Activated CD4-positive, alpha-beta T cell treated with anti-CD3 and anti-CD28 coated beads, Interleukin-2, Interleukin-4, amounts not matched to agents 100 ng/mL and 50 ng/mL, durations not matched to agents 16 hours and 8 hours (primary cell): ENCODE measurements at places on chromosomes 6 and 20.

GRCh38 chr20:8562356-8562755 lies 430.3 kb downstream of the PLCB1 start:
- no peak for DNase-seq

DNA sequence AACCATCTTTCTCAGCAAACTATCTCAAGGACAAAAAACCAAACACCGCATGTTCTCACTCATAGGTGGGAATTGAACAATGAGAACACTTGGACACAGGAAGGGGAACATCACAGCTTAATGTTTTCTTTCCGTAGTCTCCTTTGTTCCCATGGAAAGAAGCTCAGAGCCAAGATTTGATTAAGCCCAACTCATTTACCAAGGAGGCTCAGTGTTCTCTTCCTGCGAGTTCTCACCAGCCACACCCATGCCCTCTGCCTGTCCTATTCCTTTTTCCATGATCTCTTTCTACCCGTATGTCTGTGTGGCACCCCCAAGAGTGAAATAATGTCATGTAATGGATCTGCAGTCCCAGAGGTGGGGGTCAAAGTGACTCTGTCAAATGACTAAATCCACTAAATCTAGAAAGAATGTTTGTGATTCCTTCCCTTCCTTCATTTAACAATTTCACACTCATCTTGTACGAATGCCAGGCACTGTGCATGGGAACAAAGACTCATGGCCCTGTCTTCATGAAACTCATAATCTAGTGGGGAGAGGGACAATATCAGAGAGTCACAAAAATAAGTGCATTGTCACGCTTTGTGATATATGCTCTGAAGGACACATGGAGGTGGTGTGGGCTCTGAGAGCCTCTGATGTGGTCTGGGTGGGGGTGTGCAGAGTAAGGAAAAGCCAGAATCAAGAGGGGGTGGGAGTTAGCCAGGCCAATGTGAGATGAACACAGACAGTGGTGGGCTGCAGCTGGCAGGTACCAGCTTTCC lies 292.1 kb downstream of the CDC5L start:
- no peak for DNase-seq

- DNase-seq, result no peak
Observed at GRCh38 chr20:44038681-44039123, 124.0 kb downstream of the TOX2 start.

GRCh38 chr20:47019121-47019824 lies 124.6 kb downstream of the EYA2 start:
- DNase-seq, result no peak

- DNase-seq, result no peak
Observed at GRCh38 chr6:125307150-125307838, 5.5 kb upstream of the HDDC2 start.

DNA sequence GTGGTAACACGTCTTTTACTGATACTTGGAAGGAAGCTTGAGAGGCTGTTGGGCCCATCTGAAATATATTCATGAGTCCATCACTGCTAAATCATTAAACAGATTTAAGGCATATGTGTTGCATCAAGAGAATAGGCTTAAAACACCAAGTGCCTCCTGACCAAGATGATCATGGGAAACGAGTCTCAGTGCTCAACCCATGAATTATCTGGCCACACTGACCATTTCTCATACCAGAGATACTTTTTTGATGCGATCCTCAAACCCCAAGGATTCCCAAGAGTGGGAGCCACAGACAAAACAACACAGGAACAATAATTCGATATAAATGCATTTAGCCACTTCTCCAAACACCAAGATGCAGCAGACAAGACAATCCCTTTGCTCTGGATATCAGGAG lies 17.2 kb downstream of the HEY2 start:
- no peak for DNase-seq

GRCh38 chr20:15767999-15768741 lies 805.1 kb downstream of the KIF16B start:
- DNase-seq, result no peak

GRCh38 chr6:46393940-46394337 lies 97.3 kb downstream of the RCAN2 start:
- no peak for DNase-seq

GRCh38 chr6:108904741-108905140 lies 56.5 kb downstream of the ARMC2 start:
- DNase-seq, result no peak

DNA sequence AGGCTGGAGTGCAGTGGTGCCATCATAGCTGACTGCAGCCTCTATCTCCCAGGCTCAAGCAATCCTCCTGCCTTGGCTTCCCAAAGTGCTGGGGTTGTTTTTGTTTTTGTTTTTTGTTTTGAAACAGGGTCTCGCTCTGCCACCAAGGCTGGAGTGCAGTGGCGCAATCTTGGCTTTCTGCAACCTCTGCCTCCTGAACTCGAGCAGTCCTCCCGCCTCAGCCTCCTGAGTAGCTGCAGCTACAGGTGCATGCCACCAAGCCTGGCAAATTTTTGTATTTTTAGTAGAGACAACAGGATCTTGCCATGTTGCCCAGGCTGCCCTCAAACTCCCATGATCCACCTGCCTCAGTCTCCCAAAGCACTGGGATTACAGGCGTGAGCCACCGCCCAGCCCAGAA lies 4.2 kb downstream of the C6orf132 start:
- DNase-seq, result no peak

DNA sequence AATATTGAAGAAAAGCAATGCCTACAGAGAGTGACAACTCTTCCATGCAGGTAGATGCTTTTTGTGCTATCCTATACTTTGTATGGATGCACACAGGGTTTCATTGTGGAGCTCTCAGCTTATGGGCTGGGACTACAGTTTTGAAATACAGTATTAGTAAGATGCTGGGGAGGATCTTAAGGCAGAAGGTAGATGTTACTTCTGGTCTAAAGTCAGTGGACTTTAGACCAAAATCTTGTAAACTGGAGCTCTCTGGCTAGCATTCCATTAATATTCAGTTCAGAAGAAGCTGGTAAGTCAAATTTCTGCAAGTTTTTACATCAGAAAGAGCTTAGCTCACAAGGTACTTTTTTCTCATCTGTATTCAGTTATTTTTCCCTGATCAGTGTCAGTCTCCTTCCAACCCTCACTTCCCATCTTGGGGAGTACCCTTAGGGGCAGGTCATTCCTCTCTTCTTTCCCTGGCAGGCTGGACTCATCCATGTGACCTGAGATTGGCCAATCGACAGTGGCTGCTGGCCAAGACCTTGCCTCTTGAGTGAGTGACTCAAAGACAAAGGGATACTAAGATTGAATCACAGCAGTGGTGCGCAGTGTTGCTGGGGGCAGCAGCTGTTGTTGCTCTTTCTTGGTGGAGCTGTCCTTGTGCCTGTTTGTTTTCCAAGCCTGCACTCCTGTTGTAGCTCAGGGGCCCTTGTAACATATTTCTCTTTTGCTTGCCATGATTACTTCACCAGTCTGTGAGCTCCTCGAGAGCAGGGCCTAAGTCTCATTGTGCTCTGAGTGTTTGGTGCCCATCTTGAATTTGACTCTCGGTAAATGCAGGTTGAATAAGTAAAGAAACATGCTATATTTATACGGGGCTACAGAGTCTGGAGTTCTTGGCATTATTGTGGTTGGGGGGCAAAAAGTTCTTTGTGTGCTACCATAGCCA lies 2.8 kb upstream of the PHF20 start:
- DNase-seq, result peak; percentile 56

- DNase-seq, result no peak
Observed at GRCh38 chr20:46199198-46199597, 81.1 kb downstream of the CD40 start.

- no peak for DNase-seq
Observed at GRCh38 chr20:58994390-58995159, 12.5 kb downstream of the CTSZ start.

- no peak for DNase-seq
Observed at GRCh38 chr6:1636971-1637871, 27.5 kb downstream of the FOXC1 start.

GRCh38 chr6:52215787-52216186 lies 28.5 kb downstream of the IL17F start:
- DNase-seq, result no peak

GRCh38 chr6:155247618-155248007 lies 16.2 kb upstream of the CLDN20 start:
- DNase-seq, result no peak

GRCh38 chr20:9062066-9062465 lies 6.8 kb upstream of the PLCB4 start:
- DNase-seq, result no peak

- DNase-seq, result peak; percentile 11
Observed at GRCh38 chr6:35419417-35419816, 32.7 kb upstream of the FANCE start.

GRCh38 chr6:112665114-112665513 lies 318.0 kb downstream of the RFPL4B start:
- DNase-seq, result no peak

DNA sequence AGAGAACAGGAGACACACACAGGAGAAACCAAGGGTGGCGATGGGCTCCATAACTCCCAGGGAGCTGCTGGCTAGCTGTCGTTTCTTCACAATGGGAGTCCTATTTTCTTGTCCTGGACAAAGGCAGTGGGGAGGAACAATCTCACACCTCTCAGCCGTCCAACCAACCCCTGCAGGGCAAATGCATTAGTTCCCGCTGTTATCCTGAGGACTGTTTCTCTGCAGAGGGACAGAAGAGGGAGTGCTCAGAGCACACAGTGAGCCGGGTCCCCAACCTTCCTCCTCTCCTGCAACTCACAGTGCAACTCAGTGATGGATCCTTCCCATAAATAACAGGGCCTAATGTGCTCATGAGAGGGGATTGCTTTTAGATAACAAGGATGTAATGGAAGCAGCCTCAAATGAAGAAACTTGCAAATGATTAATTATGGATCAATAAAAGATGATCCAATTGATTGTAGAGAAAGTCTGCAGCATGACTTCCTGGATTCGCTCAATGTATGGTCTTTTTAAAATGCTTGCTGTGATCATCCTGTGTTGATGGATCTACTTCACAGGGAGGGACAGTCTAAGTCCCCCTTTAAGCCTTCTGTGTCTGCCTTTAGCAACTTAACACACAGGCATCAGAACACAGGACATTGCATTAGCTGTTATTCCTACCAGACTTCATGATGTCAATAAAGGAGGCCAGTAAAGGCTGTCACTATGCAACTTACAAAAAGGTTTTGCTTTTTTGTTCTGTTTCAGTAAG lies 453.4 kb upstream of the AGPAT4 start:
- DNase-seq, result no peak

DNA sequence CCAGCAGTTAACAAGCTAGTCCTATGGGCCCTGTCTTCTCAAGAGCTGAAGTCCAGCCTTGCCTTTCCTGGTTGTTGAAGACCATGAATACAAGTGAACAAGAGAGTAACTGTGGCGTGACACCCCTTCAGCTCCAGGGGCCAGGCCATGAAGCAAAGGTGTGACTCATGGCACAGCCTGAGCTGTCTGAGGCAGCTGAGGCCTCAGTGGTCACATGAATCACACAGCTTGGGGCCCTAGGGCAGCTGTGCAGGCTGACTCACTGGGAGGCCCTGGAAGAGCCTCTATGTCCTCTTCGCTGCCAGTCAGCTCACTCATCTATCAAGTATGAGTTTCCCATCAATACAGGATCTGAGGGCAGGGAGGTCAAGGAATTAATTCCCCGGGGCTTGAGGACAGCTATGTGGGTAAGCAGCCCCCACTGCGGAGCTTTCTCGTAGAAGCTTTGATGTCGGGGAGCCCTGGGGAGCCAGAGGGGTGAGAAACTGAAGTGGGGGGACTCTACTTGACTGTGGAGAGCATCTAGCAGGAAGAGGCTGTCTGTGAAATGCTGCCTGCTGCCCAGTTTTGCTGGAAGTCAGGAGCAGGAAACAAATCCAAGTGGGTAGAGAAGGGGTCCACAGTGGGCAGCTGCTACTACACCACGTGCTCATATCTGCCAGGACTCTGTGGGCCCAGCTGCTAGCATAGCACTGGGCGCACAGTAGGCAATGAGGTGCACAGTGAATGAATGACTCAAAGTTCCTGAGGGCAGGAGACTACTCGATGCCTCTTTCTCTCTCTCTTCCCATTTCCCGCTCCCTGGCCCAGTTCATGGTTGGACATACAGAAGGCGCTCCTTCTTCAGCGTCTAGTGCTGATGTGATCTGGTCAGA lies 13.7 kb upstream of the FAM83C start:
- peak; percentile 94 for DNase-seq

GRCh38 chr20:50911030-50911429 lies 20.2 kb downstream of the ADNP start:
- no peak for DNase-seq

GRCh38 chr6:32112431-32112980 lies 3.4 kb upstream of the TNXB start:
- no peak for DNase-seq

DNA sequence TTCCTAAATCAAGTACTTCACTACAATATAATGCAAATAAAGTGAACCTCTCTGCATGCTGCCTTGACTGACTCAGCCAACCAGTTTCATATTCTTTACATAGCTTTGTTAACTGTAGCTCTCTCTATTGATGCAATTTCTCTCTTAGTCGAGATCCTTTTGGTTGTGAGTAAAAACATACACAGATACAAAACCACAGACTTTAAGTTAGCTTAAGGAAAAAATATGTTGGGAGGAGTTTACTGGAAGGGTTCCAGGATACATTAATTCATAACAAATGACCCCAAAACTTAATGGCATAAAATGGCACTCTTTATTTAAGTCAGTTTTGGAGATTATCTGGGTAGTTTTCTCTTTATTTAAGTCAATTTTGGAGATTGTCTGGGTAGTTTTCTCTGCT lies 15.7 kb downstream of the HTR1E start:
- DNase-seq, result no peak

GRCh38 chr20:51389543-51390264 lies 152.8 kb downstream of the NFATC2 start:
- no peak for DNase-seq

DNA sequence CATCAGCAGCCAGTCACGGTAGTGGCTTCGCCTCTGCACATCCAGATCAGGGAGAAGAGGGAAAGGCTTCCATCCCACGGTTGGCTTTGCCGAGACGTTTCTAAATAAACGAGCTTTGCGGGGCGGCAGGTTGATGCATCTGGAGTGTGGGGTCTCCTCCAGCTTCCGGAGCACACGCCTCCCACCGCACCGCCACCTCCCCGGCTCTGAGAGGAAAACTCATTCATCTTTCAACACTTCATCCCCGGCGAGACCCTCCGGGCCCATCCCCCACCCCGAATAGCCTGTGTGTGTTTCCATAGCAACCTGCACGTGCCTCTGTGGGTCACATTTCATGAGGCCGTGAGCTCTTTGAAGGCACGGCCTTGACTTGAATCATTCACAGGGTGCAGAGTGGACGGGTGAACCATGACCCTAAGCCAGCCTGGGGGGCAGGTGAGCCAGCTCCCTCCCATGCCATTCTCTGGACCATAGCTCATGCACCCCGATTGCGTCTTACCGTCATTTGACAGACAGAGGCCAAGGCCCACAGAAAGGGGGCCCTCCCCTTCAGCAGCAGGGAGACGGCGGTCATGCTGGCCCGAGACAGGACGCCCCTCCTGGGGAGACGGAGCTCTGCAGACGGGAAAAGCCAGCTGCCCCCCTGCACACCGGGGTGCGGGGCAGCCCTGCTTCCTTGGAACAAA lies 16.2 kb upstream of the CHRNA4 start:
- no peak for DNase-seq

- DNase-seq, result no peak
Observed at GRCh38 chr6:87656857-87657256, 45.2 kb downstream of the AKIRIN2 start.

- DNase-seq, result peak; percentile 4
Observed at GRCh38 chr20:33917831-33918525, 75.7 kb upstream of the RALY start.

GRCh38 chr6:53189554-53189953 lies 40.9 kb upstream of the GCM1 start:
- DNase-seq, result no peak
